ENCODE measurements at places on chromosomes 6 and 20.

DNA sequence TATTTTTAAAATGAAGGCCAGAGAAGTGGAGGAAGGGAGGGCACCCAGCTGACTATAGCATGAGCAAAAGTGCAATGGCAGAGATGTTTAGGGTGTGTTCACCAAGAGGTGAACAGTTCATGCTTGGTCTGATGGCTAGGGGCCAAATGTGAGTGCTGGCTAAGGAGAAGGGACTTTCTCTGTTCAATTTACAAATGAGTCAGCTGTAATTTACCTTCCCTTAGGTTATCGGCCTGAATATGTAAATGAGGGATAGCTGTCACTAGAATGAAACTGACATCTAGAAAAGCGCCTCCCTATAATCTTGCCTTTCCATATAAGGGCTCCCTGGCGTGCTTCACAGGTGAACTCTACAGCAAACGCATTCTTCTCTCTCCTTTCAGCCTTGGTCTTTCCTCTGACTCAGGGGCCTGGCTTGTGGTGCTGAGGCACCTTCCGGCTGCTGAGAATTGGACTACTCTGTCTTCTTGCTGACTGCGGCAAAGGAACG is 114.7 kb upstream of the BACH2 start:
- DNase-seq = no peak

DNA sequence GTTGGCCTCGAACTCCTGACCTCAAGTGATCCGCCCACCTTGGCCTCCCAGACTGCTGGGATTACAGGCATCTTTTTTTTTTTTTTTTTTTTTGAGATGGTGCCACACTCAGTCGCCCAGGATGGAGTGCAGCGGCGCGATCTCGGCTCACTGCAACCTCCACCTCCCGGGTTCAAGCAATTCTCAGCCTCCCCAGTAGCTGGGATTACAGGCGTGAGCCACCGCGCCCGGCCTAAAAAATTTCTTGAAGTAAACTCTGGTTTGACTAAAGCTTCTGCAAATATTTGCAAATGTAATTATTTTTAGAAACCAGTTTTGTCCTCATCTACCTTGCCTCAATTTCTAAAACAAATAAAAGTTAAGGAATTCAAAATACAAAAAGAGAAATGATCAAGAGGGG is 1.2 kb downstream of the IBTK start:
- DNase-seq = no peak

GRCh38 chr20:46344488-46345162 is 36.3 kb upstream of the CDH22 start:
- no peak for DNase-seq

DNA sequence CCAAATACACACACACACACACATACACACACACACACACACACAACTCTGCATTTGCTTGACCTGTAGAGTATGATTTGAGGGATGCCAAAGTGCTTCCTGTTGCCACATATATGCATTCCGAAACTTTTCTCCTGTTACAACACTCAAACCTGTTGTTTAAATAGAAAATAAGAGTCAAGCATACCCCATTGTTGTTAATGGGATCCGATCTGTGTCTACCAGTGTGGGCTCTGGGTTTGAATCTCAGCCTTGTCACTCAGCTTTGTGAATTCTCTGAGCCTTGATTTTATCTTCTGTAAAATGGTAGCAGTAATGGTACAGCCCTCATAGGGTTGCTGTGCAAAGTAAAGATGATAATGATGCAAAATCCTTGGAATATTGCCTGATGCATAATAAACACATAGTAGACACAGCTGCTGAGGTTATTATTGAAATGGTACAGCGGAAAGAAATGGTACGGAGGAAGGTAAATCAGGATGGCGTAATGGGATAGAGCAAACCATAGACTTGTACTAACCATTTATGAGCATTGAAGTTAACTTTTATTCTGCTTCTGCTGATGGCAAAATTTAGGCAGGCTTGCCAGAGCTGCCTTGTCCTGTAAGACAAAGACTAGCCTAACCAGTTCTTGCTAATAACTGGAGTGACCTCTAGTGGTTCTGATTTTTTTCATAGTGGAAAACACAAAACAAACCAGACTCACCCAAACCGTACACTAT is 113.5 kb upstream of the PHACTR1 start:
- DNase-seq = no peak

- DNase-seq = no peak
These were observed 4.9 kb downstream of the MTCL3 start for GRCh38 chr6:127514179-127514772.

DNA sequence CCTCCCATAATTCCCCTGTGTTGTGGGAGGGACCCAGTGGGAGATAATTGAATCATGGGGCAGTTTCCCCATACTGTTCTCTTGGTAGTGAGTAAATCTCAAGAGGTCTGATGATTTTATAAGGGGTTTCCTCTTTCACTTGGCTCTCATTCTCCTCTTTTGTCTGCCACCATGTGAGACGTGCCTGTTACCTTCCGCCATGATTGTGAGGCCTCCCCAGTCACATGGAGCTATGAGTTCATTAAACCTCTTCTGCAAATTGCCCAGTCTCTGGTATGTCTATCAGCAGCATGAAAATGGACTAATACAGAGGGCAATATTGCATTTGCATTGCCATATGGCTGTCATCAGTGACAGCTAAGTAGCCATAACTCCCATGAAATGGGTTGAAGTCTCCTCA is 63.2 kb downstream of the ZNF217 start:
- DNase-seq = peak; percentile 3

DNA sequence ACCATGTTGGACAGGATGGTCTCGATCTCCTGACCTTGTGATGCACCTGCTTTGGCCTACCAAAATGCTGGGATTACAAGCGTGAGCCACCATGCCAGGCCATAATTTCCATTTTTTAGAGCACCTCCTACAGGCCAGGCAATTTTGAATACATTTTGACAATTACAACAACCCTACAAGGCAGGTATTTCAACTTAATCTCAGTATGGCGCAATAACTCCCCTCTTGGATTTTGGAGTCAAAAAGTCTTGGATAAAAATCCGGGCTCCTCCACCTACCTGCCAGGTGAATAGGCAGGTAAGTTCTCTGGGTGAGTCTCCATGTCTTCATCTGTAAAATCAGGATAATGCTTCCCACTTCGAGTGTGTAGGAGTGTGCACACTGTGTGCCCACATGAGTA is 39.5 kb upstream of the TFAP2C start:
- DNase-seq = no peak

- DNase-seq = peak; percentile 11
These were observed 229.1 kb downstream of the PLCB1 start for GRCh38 chr20:8361006-8361652.

- DNase-seq = no peak
These were observed 39.1 kb upstream of the RNGTT start for GRCh38 chr6:89002523-89002922.

DNA sequence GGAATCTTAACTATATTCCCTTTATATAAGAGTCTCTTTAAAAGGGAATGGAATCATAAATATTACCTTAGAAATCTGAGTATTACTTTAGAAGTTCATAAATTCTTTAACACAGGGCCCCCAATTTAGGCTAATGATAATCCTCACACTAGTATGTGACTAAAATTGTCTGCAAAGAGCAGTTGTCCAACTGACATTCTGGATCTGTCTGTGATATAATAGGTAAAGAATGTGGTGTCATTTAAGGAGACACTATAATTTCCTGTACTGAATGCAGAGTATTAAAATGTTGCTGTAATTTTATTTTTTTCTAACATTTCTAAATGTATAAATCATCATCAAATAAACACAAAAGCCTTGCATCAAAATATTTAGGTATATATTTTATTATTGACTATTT is 128.5 kb upstream of the DST start:
- DNase-seq = no peak

GRCh38 chr6:96923871-96924493 is 546 bp upstream of the KLHL32 start:
- DNase-seq = no peak

- DNase-seq = peak; percentile 47
These were observed 67.3 kb upstream of the DDR1 start for GRCh38 chr6:30816791-30817739.

GRCh38 chr20:20459726-20460125 is 91.8 kb downstream of the INSM1 start:
- no peak for DNase-seq

- DNase-seq = no peak
These were observed 63.3 kb downstream of the HDGFL1 start for GRCh38 chr6:22632581-22633145.

DNA sequence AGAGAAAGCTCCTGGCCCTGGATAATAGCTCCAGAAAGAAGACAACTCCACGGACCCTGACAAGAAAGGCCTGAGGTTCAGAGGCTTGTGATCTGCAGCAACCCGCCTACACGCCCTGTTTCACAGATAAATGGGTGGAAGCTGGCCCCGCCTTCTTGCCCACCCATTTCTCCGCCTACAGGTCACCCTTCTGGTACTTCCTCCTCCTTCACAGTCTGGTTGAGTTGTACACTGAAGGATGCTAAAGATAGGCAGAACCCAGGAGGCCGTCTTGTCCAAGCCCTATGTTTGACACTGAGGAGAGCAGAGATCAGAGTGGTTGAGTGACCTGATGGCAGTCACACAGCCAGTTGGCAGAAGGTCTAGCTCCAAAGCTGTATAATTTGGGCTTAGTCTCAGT is 34.2 kb upstream of the MDGA1 start:
- DNase-seq = no peak

- DNase-seq = no peak
These were observed 174.6 kb downstream of the GMPR start for GRCh38 chr6:16412982-16413381.

DNA sequence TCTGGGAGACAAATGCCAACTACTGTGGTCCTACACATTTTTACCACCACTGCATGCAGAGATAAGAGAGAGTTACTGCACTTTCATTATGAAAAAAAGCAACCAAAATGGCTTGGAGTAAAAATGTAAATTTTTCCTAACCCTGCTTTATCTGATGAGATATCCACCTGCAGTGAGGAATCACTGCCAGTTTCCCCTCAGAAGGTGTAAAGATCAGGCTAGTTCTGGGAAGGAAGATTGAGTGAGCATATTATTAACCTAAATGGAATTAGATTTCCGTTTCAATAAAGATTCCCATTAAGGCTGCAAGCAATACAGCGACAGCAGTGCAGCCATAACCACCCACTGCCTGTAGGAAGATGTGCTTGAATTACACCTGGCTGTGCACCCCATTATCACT is 84.9 kb downstream of the QRSL1 start:
- DNase-seq = no peak

DNA sequence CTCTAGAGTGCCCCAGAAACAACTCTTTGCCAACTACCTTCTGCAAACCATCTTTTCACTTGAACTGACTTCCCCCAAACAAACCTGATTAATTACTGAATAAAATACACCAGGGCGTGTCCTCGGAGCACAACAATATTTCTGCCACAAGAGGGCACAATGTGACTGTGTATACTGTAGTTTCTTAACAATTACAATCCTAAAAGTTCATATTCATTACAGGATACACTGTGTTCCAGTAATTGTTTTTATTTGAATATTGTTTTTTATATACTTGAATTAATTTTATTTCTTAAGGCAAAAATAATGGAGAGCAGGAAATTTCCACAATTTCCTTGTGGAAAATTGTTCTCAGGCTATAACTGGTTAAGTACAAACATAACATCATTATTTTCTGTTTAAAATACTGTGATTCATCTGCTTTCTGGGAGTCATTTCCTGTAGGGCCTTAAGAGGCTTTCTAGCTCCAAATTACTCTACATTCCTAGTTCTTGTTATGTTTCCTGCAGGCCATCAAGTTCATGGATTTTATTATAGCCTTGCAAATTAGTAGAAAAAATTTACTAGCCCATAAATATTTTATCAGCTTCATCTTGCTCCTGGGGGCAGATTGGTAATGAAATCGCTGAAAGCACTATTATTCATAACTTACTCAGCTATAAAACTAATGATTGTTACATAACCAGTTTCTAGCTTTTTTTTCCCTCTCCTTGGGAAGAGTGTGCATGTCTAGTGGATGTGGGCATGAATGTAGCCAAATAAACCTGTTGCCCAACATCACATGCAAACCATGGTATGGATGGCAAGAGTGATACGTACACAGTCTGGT is 51.9 kb upstream of the SLC22A16 start:
- DNase-seq = peak; percentile 44

GRCh38 chr6:129699659-129700058 is 10.3 kb downstream of the ARHGAP18 start:
- no peak for DNase-seq

GRCh38 chr20:18858816-18859215 is 45.2 kb downstream of the SCP2D1 start:
- DNase-seq = no peak

GRCh38 chr6:45522486-45522885 is 144.8 kb upstream of the SUPT3H start:
- no peak for DNase-seq

- DNase-seq = no peak
These were observed 646.6 kb downstream of the HACE1 start for GRCh38 chr6:104212977-104213668.

GRCh38 chr20:37379967-37380828 is 34.3 kb downstream of the SRC start:
- DNase-seq = no peak

GRCh38 chr20:52965819-52966218 is 6.3 kb upstream of the TSHZ2 start:
- no peak for DNase-seq

DNA sequence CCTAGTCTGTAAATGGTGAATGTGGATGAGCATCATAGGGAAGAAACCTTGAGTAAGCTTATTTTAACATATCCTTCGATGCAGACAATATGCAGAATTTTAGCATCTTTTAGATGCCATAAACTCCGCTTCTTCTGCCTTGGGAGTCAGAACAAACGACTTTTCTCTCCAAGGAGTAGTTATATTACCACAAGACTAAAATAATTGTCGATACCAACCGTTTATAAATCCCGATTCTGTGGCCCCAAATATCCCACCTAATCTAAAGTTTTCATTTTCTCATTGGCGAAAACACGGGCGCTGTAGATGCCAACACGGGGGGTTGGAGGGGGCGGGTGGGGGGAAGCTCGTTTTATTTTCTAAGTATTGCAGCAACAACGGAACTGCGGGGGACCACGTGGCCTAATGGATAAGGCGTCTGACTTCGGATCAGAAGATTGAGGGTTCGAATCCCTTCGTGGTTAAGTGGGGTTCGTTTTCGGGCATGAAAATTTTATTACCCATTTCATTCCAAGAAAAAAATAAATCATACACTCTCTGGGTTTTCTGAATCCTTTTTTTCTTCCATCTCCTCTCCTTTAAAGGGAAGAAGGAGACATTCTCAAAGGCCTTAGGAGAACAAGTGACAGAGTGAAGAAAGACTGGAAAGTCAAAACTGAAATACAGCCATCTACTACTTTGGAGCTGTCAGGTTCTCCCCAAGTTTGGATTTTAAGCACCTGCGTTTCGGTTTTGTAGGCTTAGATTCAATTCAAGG is 65.5 kb upstream of the BTN3A2 start:
- no peak for DNase-seq

DNA sequence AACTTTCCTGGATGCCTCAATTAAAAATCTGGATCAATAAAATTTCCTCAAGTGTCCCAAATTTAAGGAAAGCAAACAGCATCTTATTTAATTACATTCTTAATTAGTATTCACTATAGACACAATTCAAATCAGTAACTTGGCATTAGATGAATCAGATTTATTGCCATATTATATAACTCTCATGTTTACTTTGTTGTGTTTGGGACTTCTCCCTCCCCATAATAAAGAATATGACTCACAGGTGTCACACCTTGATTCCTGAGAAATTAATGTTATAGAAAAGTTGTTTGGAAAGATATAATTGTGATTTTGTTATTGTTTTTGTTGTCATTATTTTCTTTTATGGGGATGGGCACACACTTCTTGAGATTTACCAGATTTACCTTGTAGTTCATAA is 18.4 kb downstream of the EYA4 start:
- DNase-seq = no peak

GRCh38 chr20:31694842-31695593 is 27.6 kb downstream of the BCL2L1 start:
- no peak for DNase-seq
